ENCODE measurements at places on chromosomes 13 and 19. TPM values are rescaled to one million over a fixed set of nuclear protein-coding genes. Genes with fewer than 3 reads are reported as not detected.

- DNase-seq = no peak
These were observed 24.1 kb upstream of the AKAP11 start for GRCh38 chr13:42247883-42248282.

DNA sequence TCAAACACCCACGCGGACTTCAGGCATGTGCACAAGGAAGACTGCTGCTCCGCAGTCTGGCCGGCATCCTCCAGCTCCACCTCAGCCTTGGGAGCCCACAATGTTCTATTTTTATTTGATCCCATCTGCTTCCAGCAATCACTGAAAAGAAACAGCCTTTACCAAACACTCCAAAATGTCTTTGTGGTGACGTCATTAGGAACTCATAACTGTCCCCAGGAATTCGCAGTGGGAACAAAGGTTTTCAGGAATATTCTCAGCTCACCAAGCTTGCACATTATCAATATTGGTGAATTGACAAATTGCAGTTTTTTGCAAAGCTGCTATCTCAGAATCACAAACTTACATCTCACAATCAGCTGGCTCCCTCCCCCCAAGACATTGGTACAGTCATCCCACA, 15.2 kb upstream of the ZNF841 start:
- peak; percentile 35 for DNase-seq

GRCh38 chr19:20664901-20665781, 3.8 kb upstream of the ZNF626 start:
- DNase-seq = no peak

DNA sequence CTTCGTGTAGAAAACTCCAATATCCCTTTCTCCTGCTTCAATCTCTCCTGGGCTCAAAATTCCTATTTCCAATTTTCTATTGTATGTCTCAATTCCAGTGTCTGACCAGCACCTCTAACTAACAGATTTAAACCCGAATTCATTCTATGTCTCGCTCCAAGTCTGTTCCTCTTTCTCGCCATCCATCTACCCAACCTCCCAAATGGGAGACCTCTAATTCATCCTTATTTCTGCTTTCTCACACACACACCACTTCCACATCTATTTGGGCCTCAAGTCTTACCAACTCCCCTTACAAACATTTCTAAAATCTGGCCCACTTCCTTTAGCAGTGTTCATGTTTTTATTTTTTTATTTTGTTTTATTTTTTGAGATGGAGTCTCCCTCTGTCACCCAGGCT, 53.3 kb downstream of the MBD3L2B start:
- no peak for DNase-seq

DNA sequence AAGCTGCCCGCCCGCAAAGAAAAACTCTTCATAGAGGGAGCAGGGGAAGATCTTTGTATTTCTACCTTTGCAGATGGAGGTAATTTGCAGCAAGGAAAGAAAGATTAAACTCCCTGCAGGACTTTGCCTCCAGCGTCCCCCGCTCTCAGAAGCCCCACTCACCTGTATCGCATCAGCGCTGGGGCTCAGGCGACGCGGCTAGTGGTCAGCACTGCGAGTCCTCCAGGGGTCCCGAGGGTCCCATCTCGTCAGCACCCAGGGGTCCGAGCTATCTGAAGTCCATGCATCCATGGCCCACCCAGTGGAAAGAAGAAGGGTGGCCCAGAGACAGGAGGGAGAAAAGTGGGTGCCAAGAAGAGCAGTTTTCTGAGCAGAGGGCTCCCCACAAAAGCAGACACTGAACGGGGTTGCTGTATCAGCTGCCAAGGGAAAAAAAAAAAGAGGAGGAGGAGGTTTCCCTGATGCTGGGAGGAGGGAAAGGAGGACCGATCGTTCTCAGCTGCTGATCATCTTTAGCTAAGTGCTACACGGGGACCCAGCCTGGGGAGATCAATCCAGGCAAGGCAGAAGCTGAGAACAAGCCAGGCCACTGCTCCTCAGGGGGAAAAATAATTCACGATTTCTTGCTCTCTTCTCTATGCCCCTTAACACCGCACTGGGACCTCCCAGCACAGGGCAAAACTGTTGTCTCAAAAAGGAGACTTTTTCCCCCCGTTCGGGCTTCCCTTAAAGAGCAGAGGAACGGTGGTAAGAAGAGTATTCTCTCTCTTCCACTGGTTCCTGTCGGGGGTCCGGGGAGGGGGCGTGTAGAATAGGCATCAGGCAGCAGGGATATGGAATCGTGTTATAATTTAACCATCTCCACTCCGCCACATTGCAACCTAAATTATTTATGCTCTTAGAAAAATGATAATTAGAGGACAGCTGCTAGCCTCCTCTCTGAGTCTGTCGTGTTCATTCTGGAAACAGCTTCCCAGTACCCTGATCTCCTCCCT, 117.7 kb upstream of the CACNA1A start:
- DNase-seq = no peak

- DNase-seq = no peak
These were observed 6.9 kb downstream of the MBNL2 start for GRCh38 chr13:97228850-97229521.

DNA sequence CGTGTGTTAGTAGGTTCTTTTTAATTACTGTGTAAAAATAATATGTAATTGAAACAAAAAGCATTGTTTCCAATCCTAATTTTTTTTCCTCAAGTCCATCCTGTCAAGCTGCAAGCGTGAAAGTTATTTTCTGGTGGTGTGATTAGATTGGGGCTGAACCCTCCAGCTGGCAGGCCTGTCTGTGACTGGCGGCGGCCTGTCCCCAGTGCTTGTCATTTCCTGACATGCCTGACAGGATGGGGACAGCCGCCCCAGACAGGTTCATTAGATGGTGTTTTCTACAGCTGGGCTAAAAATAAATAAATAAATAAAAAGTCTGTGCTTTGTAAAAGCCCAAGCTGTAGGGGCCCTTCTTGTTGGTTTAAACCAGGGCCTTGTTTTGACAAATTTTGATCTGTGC, 53.7 kb upstream of the MAB21L1 start:
- no peak for DNase-seq

GRCh38 chr19:13430790-13431582, 75.3 kb downstream of the CACNA1A start:
- peak; percentile 35 for DNase-seq

DNA sequence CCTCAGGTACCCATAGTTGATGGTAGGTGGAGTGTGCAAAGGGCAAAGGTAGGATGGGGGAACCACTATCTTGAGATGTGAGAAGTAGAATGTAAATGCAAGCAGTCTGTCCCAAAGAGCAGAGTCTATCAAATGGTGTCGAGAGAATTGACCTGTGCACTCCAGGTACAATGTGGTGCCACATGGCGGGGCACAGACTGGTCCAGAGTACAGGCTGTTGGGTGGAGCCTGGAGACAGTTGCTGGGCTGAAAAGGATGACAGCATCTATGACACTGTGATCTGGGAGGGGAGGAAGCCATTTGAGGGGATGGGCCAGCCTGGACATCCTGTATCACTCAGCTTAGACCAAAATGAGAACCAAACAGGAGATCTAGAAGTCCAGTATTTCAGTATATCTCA, 180.6 kb downstream of the ABCC4 start:
- no peak for DNase-seq

GRCh38 chr19:18027151-18027550, 19.2 kb downstream of the ARRDC2 start:
- no peak for DNase-seq

GRCh38 chr19:47417746-47418691, 1.3 kb downstream of the MEIS3 start:
- DNase-seq = no peak

The ACP5 gene
- 0.52 TPM for total RNA-seq

The SCN1B gene
- 28.4 TPM for total RNA-seq

- peak; percentile 78 for DNase-seq
These were observed 9.9 kb downstream of the RANBP3 start for GRCh38 chr19:5967994-5968430.

DNA sequence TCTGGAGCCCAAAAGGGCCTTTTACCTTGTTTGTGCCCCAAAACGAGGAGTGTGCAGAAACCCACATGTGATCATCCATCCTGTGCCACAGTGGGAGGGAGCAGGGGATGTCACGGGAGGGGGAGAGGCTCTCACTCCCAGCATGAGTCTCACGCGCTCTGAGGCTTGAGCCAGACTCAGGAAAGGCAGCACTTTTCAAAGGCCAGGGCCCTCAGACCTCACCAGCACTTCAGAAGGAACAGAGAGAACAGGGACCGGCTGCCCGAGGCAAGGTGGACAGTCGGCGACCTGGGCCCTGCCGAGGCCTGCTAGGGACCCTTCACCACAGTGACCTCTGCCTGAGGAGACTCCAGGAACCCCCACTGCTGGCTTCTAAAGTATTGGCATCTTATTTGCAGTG, 71.7 kb upstream of the WASF3 start:
- DNase-seq = no peak

The C3 gene
- total RNA-seq = 2.1 TPM

- no peak for DNase-seq
These were observed 1.4 kb upstream of the MPV17L2 start for GRCh38 chr19:18191640-18192062.

- DNase-seq = no peak
These were observed 115.8 kb downstream of the ZIC5 start for GRCh38 chr13:99855526-99856420.

DNA sequence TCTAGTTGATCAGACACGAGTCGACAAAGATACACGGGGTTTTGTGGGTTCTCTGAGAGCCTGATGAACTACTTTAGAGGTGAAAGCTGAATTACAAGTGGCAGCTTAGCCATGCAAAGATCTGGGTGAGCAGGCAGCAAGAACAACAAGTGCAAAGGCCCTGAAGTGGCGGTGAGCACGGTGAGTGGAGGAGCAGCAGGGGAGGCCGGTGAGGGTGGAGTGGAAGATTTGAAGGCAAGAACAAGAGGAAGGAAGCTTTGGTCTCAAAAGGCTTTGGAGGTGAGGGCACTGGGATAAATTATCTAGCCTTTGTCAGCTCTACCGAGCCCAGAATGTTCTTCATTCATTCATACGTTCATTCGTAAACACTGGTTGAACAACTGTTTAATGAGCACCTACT, 1.4 kb downstream of the ZNF865 start:
- DNase-seq = no peak

The CGB3 gene
- not detected for total RNA-seq

GRCh38 chr19:814152-815078, 7.3 kb downstream of the PLPPR3 start:
- DNase-seq = no peak

The ZNF253 gene
- total RNA-seq = 12.9 TPM

DNA sequence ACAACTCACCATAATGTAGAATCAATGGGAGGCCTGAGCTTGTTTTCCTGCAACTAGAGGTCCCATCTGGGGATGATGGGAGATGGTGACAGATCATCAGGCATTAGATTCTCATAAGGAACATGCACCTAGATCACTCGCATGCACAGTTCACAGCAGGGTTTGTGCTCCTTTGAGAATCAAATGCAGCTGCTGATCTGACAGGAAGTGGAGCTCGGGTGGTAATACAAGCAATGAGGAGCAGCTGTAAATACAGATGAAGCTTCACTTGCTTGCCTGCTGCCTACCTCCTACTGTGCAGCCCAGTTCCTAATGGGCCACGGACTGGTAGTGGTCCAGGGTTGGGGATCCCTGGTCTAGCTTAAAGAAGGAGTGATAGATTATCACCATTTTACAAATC, 33.0 kb downstream of the KPNA3 start:
- peak; percentile 13 for DNase-seq

The PTPRS gene
- 161 TPM for total RNA-seq

DNA sequence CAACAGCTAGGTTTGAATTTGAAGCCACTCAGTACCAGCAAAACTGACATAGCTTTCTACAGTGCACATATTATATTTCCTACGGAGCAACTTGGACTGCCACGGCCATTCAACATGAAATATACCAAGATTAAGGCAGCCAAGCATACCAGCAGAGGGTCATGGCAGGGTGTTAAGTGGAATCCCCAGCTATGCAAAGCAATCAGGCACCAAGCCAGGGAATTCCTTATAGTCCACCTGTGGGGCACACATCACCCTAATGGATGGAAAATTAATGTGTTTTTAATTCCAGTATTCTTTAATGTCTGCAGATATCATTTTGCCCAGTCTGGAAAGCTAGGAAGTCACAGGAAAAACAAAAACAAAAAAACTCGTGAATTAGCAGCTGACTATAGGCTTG, 1190.3 kb downstream of the EFNB2 start:
- DNase-seq = no peak

DNA sequence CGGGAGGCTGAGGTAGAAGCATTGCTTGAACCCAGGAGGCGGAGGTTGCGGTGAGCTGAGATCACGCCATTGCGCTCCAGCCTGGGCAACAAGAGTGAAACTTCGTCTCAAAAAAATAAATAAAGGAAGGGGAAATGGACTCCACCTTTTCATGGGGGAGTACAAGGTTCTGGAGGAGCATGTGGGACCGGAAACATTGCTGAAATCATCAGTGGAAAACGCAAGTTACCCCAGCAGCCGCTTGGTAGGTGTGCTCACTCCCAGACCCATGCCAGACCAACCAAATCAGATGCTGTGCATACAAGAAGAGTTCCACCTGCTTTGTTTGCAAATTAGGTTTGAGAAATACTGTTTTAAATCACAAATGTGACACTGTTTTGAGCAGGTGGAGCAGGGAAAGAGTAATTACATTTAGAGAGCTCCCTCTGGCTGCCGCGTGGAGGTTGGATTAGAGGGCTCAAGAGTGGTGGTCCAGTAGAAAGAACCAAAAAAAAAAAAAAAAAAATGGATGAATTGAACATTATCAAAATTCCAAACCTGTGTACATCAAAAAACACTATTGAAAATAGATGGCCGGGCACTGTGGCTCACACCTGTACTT, 4.9 kb downstream of the ERICH4 start:
- DNase-seq = no peak

DNA sequence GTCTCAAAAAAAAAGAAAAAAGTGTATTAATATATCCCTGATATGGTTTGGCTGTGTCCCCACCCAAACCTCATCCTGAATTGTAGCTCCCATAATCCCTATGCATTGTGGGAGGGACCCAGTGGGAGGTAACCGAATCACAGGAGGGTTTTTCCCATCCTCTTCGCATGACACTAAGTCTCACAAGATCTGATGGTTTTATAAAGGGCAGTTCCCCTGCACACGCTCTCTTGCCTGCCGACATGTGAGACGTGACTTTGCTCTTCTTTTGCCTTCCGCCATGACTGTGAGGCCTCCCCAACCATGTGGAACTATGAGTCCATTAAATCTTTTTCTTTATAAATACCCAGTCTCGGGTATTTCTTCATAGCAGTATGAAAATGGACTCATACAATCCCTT, 17.7 kb downstream of the STK24 start:
- no peak for DNase-seq

GRCh38 chr19:40995355-40995754, 4.3 kb downstream of the CYP2B6 start:
- DNase-seq = no peak

DNA sequence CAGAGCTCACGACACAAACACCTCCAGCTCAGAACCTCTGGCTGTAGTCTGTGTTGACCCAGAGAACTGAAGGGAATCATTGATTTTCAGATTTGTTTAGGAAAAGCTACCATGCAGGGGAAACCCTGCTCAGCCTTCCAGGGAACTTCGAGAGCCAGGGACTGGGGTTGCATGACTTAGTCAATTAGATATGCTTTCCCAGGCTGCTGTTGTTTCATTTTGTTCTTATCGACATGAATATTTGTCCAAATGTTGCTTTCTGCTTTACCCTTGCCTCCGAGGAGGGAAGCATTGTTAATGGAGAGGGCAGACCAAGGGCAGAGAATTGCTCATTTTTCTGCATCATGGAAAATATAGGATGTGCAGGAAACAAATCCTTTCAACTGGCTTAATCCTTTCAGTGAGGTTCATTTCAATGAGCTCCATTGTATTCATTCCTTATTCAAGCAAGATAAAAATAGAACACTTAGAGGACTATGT, 82.5 kb downstream of the KLF5 start:
- DNase-seq = no peak
